ENCODE measurements at places on chromosomes 6 and 20. TPM values are rescaled to one million over a fixed set of nuclear protein-coding genes. Genes with fewer than 3 reads are reported as not detected.

Gene MROH8
- total RNA-seq, result 4.6 TPM

Gene RSPO4
- total RNA-seq, result 1.3 TPM

Gene MEP1A
- not detected for total RNA-seq

Gene GSTA3
- not detected for total RNA-seq

GRCh38 chr6:126784161-126784790, 334.2 kb upstream of the RSPO3 start:
- ATAC-seq, result no peak

DNA sequence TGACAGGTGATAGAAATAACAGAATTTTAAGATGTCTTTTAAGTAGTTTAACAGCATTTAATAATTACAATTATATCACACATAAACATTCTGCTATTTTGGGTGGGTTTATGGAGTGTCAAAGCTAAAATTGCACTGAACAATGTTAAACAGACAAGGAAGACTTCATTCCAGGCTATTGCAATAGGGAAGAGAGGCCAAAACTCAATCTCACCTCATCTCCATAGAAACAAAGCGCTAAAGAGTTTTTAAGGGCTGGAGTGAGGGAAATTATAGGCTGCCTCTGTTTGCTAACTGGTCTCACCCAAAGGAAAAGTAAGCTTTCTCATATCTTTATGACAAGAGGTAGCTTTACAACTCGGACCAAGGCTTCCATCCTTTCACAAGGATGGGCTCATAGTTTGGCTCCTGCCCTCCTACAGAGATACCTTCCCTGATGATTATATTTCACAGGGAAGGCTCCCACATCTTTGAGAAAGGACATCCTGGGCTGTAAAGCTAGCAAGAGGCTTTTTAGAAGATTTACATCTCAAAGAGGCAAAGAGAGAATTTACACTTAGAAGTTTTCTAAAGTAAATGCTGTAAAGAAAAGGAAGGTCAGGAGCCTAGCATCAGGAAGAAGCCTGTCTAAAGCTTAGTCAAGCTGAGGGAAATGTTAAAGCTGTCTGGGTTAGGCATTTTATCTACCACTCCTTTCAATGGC, 350.2 kb upstream of the IMPG1 start:
- ATAC-seq, result no peak

DNA sequence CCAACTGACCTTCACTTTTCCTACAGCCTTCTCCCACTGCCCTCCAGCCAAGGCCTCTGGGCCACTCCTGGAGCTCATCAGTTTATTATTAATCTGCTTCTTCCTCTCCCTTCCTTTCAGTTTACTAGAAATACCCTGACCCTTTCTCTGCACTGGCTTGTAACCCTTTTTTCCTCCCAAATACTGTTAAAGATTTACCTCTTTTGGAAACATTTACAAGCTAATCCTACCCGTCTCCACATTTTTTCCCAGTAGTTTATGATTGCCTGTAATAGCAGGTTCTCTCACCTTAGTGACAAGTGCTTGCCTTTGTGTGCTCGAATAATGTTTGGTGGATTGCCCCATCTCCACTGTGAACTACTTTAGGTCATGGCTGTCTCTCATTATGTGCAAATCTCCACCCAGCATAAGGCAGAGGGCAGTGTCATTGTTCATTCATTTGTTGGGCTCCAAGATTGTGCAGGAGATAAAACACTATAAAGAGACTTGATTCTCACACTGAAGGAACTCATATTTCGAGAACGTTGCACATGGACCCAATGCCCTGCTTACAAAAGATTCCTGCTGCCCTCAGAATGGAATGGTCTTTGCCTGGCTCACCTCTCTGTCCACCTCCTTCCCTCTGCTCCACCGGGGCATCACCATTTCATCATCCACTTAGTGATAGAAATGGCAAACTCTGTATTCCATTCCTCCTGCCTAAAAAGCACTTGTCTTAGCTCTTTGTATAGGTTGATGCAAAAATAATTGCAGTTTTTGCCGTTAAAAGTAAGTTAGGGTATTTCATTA, 491.1 kb downstream of the UTRN start:
- no peak for ATAC-seq

- ATAC-seq, result no peak
Observed at GRCh38 chr6:100484474-100484873, 19.8 kb upstream of the SIM1 start.

DNA sequence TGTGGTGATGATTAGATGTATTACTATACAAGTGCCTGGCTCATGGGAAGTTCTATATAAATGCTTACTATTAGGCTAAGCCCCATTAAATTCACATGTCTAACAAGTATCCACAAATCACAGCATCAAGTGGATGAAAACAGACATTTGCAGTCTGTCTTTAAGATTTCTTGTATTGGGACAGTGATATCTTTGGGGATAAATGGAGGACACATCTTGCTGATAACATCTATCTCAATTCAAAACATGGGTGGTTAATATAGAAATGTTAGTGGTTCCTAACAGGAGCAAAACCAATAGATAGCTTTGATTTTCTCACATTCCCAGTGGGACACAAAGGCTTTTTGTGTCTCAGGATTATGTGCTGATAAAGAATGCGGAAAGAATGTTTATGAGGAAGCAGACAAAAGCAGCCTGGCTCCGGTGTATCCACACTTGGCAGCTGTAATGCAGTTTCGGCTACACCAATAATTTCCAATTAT, 29.3 kb downstream of the PTPRK start:
- ATAC-seq, result no peak

- no peak for ATAC-seq
Observed at GRCh38 chr20:61447952-61448351, 195.9 kb downstream of the CDH4 start.

DNA sequence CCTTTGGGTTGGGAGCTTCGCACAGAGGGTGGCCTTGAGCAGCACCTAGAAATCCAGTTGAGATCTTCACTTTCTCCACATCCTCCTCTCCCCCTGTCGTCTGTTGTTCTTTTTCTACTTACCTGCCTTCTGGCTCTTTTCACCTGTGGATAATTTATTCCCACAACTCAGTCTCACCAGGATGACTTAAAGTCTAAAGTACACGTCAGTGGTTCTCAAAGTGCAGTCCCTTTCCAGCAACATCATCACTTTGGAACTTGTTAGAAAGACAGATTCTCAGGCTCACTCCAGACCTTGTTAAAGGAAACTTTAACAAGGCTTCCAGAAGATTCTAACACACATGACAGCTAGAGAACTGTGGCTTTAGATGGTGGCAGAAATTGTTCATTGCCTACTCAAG, 27.7 kb upstream of the BCAS1 start:
- ATAC-seq, result no peak

DNA sequence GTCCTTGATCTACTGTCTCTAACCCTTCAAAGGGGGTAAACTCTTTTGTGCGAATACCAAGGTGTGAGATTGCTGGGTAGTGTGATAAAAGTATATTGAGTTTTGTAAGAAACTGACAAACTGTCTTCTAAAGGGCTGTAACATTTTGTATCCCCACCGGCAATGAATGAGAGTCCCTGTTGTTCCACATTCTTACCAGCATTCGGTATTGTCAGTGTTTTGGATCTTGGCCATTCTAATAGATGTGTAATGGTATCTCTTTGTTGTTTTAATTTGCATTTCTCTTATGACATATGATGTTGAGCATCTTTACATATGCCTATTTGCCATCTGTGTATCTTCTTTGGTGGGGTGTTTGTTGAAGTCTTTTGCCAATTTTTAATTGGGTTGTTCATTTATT, 1090.7 kb downstream of the KIF16B start:
- no peak for ATAC-seq

Gene ATP9A
- total RNA-seq, result 91.0 TPM

Gene TRIM10
- 0.08 TPM for total RNA-seq

DNA sequence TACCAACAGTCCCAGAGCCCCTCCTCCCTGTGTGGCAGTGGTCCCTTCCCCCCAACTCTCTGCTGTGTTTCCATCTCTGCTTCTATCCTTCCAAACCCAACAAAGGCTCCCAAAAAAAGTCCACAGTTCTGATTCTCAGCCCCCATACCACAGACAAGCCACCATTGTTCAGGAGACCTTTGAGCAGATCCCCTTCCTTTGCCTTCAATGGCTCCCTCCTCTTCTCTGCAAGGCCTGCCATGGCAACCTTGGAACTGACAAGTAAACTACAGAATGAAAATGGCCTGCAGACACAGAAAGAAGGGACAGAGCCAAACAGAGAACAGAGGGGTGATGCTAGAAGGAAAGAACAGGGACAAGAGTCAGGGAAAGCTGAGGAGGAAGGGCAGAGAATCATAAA, 23.2 kb downstream of the OR2H2 start:
- no peak for ATAC-seq

- no peak for ATAC-seq
Observed at GRCh38 chr20:23497536-23497935, 6.6 kb downstream of the CST8 start.

DNA sequence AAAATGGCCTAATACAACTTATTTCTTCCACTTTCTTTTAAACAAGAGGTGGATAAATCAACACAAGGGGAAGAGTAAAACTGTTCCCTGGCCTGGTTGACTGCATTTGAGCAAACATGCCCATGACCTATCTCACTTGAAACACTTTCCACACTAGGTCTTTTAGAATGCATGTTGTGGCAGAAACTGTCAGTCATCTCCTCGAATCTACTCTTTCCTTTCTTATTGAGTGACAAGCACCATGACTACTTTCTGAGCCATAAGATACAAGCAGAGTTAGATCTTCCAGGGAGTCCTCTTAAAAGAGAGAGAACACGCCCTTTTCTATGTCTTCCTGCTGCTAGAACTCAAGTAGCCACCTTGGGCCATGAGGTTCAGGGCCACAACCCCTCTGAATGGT, 66.5 kb downstream of the PTPRT start:
- ATAC-seq, result no peak

DNA sequence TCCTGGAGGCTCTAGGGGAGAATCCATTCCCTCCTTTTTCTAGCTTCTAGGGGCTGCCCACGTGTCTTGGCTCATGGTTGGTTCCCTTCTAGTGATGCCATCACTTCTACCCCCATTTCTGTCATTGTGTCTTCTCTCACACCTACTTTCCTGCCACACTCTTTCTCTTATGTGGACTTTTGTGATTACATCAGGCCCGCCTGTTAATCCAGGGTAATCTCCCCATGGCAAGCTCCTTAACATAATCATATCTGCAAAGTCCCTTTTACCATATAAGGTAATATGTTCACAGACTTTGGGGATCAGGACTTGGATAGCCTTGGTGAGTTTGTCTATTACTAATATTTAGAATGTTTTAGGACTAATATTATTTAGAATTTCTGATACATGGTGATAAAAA, 111.9 kb downstream of the DNAH8 start:
- no peak for ATAC-seq

- no peak for ATAC-seq
Observed at GRCh38 chr6:16349544-16349943, 111.2 kb downstream of the GMPR start.

Measured in motor neuron (in vitro differentiated cells).